ENCODE measurements at places on chromosomes 12 and 14.

DNA sequence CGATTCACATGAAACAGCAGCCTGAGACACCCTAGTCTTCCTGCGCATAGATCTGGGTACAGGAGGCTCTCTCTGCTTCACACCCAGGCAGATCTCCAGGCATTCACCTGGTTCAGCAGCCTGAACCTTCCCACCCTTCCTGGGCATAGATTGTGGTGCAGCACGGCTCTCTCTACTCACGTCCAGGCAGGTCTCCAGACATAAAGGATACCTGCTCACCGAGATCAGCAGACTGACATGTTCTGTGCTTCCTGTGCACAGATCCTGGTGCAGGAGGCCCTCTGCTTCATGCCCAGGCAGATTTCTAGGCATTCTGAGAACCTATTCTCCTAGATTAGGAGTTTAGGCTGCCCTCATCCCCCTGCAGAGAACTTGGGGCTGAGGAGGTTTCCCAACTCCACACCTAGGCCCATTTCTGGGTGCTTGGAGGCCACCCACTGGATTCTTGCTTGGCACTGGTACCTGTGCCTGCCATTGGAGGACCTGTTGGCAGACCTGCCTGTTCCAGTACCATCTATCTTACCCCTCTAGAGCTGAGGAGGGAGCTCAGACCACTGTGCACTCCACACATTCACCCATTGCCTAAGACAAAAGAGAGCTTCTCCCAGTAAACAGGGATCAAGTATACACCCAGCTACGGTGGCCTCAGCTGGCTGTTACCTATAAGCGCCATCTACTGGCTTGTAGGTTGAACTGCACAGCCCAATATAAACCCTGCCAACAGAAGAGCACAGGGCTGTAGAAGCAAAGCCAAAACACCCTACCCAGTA, 28.0 kb upstream of the GARIN6 start:
- H3K27me3 ChIP-seq = no peaks in the 10 kb centered on the region
- H3K4me3 ChIP-seq = no peak overlapping the region
- no peak for DNase-seq
- no peaks in the 10 kb centered on the region for H3K4me1 ChIP-seq
- no peaks in the 10 kb centered on the region for H3K36me3 ChIP-seq

- H3K27ac ChIP-seq = peak overlapping the region; percentile 94
- peaks cover 78% of the 10 kb centered on the region for H3K4me1 ChIP-seq
- no peaks in the 10 kb centered on the region for H3K27me3 ChIP-seq
- peak overlapping the region; percentile 88 for H3K4me3 ChIP-seq
Measured at GRCh38 chr12:50927356-50927755, 25.0 kb upstream of the HIGD1C start.

GRCh38 chr12:80966001-80966400, 28.3 kb upstream of the LIN7A start:
- H3K27ac ChIP-seq = no peak overlapping the region
- no peak for DNase-seq
- H3K27me3 ChIP-seq = no peaks in the 10 kb centered on the region

- no peaks in the 10 kb centered on the region for H3K4me1 ChIP-seq
- no peak for DNase-seq
- H3K4me3 ChIP-seq = peak overlapping the region; percentile 16
- H3K36me3 ChIP-seq = no peaks in the 10 kb centered on the region
- peak overlapping the region; percentile 12 for H3K27ac ChIP-seq
Measured at GRCh38 chr14:67963960-67964812, 144.6 kb downstream of the RAD51B start.

DNA sequence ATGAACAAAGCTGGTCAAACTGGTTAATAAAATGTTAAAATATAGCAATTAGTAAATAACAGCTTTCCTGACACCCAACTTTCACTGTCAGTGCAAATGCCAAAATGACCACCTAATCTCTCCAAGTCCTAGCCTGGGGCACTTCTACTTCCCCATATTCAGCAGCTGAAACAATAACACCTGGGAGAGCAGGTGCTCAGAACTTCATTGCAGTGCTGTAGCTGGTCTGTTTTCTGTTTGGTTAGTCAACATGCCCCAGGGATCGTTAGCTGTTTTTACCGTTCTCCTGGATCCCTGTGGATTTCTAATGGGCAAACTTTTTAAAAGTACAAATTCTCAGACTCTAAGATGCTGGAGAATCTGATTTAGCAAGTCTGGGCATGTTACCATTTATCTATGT, 759.7 kb downstream of the GALC start:
- no peak for DNase-seq
- no peaks in the 10 kb centered on the region for H3K4me1 ChIP-seq
- H3K4me3 ChIP-seq = no peak overlapping the region
- H3K27me3 ChIP-seq = no peaks in the 10 kb centered on the region

DNA sequence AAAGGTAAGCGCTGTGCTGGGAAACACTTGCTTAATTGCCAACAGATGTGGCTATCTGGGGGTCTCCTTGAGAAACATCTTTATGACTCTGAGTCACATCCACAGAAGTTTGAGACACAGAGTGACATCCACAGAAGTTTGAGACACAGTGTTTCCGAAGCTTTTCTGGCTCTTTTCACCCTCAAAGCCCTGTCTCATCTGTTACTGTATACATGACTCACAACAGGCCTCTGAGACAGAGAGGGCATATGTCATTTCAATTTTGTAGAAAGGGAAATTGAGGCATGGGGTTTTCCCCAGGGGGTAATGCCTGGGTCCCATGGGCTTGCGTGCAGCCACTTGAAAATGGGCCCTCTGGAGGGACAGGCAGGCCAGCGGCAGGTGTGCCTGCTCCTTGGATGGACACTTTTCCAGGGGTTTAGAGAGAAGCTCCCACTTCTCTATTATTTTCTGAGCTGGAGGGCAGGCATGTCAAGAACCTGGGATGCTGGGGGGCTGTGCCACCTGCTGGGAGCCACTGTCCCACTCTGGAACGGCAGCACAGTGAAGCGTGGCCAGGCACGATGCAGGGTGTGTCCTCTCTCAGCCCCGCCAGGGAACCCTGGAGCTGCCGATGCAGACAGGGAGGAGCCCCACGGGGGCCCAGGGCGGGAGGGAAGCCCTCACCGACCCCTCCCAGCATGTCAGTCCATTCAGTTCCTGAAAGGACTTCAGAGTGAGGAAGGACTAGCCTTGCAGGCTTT, 111.3 kb upstream of the FKBP4 start:
- H3K27ac ChIP-seq = peak overlapping the region; percentile 17
- H3K27me3 ChIP-seq = no peaks in the 10 kb centered on the region
- no peak for DNase-seq
- peaks cover 6% of the 10 kb centered on the region for H3K4me1 ChIP-seq

- no peak overlapping the region for H3K4me3 ChIP-seq
- H3K27ac ChIP-seq = peak overlapping the region; percentile 44
- no peak for DNase-seq
- peaks cover 50% of the 10 kb centered on the region for H3K4me1 ChIP-seq
- H3K36me3 ChIP-seq = peaks cover 53% of the 10 kb centered on the region
- no peaks in the 10 kb centered on the region for H3K27me3 ChIP-seq
Measured at GRCh38 chr12:119681728-119682638, 14.1 kb downstream of the PRKAB1 start.

DNA sequence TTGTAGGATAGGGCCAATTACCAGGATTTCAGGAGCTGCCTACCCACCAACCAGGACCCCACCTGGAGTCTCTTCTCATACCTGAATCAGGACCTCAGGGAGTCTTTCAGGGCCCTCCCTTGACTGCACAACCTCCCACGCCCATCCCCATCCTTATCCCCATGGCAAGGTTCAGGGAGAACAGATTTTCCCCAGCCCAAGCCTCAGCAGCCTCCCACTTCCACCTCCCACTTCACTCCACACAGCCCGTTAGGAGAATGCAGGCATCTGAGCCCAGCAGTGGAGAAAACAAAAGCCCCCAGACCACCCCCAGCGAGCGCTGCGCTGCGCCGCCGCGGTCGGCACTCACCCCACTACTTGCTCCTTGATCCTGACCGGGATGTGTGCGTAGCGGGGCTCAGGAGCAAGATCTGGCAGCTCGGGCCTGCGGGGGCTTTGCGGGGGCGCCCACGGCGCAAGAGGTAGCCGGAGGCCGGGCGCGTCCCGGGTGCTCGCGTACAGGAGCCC, 1.4 kb downstream of the B4GALNT1 start:
- DNase-seq = no peak
- H3K4me1 ChIP-seq = peaks cover 30% of the 10 kb centered on the region
- peak overlapping the region; percentile 80 for H3K4me3 ChIP-seq
- H3K27ac ChIP-seq = peak overlapping the region; percentile 55
- H3K27me3 ChIP-seq = peaks cover 75% of the 10 kb centered on the region

DNA sequence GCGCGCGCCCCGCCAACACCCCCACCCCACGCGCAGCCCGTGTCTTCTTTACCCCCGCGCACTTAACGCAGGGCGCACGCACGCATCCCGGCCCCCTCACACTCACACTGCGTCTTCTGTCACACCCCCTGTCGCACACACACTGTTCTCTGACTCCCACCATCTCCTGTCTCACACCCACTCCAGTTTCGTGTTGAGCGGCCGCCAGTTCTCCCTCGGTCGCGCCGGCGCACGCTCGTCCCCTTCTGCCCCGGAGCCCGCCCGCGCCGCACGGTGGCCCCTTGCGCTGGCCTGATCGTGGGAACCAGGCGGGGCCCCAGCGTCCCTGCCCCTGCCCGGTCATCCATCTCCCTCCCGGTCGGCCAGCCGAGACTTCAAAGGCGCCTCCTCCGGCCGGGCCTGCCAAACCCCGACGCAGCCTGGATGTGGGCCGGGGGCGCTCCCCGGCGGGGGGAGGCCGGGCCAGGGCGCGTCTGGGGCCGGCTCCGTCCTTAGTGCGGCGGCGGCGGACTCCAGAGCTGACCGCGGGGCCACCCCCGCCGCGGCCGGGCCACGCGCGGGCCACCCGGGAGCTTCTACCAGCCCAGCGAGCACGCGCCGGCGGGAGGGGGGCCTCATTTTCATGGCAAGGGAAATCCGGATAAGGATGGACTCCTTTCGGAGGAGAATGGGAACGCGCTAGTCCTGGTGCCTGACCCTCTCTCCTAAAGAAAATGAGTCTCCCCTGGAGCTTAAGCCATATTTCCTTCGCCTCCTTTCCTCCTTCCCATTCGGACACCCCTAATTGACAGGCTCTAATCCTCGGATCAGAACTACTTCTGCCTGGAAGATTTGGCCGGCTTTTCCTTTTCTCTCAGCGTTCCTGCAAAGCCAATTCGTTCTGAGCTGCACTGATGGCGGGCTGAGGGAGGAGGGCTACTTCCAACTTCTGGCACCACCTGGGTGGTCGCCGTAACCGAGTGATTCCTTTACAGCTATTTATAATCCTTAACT, 82.0 kb upstream of the HMGA2 start:
- H3K27ac ChIP-seq = no peak overlapping the region
- H3K4me3 ChIP-seq = peak overlapping the region; percentile 78
- H3K36me3 ChIP-seq = no peaks in the 10 kb centered on the region
- DNase-seq = peak; percentile 26

DNA sequence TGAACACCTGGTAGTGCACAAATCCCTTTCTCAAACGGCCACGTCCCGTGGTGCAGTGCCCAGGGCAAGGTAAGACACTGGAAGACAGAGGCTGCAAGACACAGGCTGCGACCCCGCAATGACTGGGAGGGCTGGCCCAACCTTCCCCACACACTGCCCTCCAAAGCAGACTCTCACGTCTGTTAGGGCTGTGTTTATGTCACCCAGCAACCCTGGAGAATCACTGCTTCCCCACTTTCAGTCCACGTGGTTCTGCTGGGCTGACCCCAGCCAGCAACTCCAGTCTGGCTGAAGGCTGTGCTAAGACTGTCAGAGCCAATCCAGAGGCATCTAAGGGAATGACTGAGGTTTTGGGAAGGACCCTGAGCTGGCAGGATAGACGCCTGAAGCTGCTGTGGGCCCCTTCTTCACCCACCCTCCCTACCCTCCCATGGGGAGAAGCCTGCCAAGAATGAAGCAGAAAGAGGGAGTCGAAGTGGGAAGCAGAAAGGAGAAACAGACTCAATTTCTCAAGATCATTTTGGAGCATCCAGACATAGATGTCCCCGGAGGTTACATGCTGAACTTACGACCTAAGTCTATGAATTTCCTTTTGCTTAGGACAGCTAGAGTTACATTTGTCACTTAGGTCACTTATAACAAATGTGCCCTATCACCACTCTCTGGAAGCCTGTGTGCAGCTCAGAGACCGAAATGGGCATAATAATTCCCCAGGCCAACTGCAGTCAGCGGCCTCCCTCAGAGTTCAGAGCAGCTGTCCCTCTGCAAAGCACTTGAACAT, 11.7 kb downstream of the KDM2B start:
- peaks cover 21% of the 10 kb centered on the region for H3K4me1 ChIP-seq
- DNase-seq = peak; percentile 26
- H3K27ac ChIP-seq = peak overlapping the region; percentile 45
- no peak overlapping the region for H3K4me3 ChIP-seq
- H3K27me3 ChIP-seq = no peaks in the 10 kb centered on the region
- H3K36me3 ChIP-seq = peaks cover 17% of the 10 kb centered on the region

DNA sequence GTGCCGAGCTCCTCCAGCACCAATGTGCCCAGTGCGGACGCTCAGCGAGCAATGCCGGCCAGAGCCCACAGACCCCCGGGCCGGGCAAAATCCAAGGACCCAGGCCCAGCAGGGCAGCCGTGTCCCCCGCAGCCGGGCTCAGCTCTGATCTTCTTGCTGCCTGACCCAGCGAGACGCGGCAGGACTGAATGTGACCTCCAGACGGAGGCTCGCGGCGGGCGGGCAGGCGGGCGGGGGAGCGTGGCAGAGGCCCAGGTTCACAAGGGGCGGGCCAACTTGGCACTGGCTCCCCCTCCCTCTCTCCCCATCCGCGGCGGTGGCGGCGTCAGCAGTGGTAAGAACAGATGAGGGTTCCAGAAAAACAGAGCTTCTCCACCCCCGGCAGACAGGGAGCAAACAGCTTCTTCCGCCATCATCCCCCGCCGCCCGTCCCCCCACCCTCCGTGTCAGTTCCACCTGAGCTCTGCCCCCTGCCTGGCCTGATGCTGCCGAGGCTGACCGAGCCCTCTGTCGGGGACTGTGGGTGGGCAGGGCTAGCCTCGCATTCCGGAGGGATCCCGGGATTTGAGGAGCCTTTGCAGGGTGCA, 94.3 kb downstream of the RFLNA start:
- peaks cover 98% of the 10 kb centered on the region for H3K4me1 ChIP-seq
- peak; percentile 90 for DNase-seq
- peak overlapping the region; percentile 79 for H3K4me3 ChIP-seq

- no peaks in the 10 kb centered on the region for H3K36me3 ChIP-seq
- no peaks in the 10 kb centered on the region for H3K4me1 ChIP-seq
- no peak for DNase-seq
- H3K4me3 ChIP-seq = no peak overlapping the region
- H3K27me3 ChIP-seq = no peaks in the 10 kb centered on the region
Measured at GRCh38 chr12:106729611-106730010, 44.9 kb upstream of the RIC8B start.

DNA sequence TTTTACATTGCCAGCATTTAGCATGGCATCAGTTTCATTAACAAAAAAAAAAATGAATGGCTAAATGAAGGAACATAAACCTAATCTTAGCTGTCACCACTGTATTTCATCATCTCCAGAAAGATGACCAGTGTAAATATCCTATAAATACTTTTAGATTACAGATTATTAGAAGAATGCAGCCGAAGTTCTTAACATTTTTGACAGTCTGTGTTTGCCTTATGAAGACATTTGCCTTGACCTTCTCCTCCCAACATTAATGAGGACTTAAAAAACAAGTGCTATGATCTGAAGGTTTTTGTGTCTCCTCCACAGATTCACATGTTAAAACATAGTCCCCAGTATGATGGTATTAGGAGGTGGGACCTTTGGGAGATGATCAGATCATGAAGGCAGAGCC, 253.0 kb downstream of the SNAPC1 start:
- no peak overlapping the region for H3K27ac ChIP-seq
- H3K4me3 ChIP-seq = no peak overlapping the region
- H3K27me3 ChIP-seq = peaks cover 16% of the 10 kb centered on the region
- no peak for DNase-seq
- H3K4me1 ChIP-seq = no peaks in the 10 kb centered on the region

All from left ventricle myocardium inferior (tissue), 1 donor.